ENCODE measurements at places on chromosomes 6 and 20.

- DNase-seq = no peak
Measured at GRCh38 chr20:23032056-23032749, 2.9 kb upstream of the SSTR4 start.

DNA sequence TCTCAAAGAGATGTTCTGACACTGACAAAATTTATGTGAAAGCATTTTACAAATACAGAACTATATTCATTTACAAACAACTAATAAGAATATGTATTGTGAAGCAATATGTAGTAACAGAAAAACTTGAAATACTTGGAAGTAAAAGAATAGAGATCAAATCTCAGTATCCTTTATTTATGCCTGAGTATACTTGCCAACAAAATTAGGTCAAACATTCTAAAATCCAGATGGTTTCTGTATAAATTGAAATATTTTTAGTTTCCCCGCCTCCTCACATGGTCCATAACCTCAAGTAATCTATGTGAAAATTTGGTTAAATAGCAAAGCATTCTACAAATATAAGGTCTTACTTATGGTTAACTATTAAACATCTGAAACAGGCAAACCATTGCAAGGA lies 545.4 kb downstream of the EYS start:
- DNase-seq = no peak

- DNase-seq = peak; percentile 49
Measured at GRCh38 chr6:28758046-28758817, 165.6 kb downstream of the TRIM27 start.

GRCh38 chr20:13249118-13249797 lies 28.2 kb downstream of the ISM1 start:
- no peak for DNase-seq

DNA sequence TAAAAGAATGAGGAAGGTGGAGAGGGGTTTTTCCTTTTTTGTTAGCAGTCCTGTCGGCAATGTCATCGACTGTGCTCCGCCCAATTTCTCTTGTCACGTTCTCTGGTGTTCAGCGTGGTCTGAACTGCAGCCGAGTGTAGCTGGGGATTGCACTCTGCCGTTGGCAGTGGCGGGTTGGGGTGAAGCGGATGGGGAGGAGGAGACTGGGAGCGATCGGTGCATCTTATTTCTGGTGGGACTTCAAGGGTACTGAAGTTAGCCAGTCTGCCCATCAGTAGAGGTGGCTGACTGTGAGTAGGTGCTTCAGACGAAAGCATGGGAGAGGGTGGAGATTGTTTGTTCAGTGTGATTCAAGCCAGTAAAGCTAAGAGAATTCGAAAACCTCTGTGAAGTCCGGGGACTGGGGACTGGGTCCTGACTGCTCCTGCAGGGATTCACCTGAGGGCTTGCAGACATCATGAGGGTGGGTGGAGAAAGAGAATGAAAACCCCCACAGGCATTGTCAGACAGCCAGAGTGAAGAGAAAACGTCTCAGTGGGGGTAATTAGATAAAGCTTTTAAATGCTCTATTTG lies 5.1 kb downstream of the RREB1 start:
- DNase-seq = no peak

DNA sequence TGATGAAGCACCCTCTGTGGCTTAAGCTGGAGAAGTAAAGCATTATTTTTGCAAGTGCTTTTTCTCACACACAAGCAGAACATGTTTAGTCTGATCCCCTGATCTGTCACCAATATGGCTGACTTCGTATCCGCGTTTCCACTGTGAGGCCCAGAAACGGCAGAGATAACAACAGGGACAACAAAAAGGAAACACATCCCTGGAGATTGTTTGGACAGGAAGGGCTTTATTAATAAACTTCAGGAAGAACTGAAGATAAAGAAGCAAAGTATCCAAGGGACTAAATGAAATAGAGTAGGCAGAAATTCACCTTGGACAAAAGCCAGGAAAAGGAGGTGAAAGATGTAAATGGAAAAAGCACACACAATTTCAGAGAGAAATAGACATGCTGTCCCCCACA lies 49.2 kb downstream of the RARS2 start:
- no peak for DNase-seq

DNA sequence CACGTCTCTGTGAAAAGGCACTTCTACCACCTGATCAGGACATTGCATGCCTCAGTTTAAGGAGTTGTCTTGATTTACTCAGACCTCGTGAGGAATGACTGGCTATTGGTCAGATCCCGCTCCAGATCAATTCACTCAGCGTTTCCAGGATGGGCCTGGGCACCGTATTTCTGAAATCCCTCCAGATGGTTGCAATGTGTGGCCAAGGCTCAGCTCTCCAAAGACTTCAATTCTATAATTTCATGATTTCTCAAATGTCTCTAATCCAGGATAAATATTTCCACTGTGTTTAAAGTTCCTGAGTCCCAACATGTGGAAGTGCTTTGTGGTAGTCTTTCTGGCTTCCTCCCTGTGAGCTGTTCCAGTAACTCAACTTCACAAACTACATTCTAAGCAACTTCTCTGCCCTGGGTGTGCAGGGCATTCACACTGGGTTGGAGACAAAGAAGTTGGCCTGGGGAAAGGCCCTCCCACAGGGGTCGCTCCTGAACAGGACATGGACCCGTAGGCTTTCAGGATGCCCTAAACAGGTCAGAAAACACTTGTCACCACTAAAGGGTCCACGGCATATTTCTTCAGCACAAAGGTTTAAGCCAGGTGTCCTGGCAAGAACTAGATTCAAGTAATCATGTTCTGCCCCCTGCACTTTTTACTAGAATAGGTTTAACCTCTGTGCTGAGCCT lies 212.1 kb downstream of the WDR27 start:
- DNase-seq = no peak
